ENCODE measurements at places on chromosomes 5 and 9.

GRCh38 chr5:168585119-168585856, 6.1 kb upstream of the PANK3 start:
- no peak for DNase-seq

GRCh38 chr5:154784856-154785255, 29.7 kb downstream of the LARP1 start:
- DNase-seq, result no peak

DNA sequence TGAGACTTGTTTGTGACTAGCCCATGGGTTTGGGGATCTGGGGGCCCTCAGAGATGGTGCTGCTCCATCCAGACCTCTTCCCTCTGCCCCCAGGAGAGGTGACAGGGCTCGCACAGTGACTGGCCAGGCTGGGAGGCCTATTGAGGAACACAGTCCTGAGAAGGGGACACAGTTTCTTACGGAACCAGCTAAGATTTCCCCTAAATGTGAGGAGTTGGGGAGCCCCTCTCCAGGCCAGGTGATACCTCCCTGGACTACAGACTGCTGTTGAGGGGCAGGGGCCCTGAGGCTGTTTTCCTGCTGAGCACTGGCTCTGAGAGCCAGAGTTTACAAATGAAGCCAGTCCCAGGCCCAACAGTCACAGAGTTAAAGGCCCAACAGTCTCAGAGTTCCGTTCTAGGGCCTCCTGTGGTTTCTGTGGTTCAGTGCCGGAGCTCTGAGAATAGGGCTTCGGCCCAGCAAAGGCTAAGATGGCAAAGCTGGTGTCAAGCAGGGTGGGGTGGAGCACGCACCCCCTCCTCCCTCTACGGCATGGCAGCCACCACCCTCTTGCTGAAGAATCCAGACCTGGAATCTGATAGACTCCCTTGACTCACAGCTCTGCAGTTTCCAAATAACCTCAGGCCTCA, 1.1 kb upstream of the SEMA4D start:
- DNase-seq, result no peak

- DNase-seq, result peak; percentile 51
Observed at GRCh38 chr5:78649211-78649695, 681 bp upstream of the LHFPL2 start.

- no peak for DNase-seq
Observed at GRCh38 chr9:847505-847904, 6.0 kb downstream of the DMRT1 start.

GRCh38 chr5:73464016-73464745, 15.6 kb upstream of the FOXD1 start:
- DNase-seq, result peak; percentile 96

DNA sequence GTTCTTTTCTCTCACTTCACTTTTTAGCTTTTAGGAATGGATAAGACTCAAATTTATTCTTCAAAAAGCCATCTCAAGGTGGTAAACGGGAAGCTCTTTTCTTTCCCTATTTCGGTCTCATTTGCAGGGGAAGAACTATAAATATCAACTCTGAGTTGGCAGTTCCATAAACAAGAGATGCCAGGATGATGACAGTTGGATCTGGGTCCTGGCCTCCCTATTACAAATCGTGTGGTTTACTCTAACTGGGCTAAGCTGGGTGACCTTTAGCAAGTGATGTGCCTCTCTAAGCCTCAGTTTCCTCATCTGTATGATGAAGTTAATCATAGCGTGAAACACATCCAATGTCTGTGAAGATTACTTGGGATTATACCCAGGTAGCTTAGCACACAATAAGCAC, 44.2 kb downstream of the TLE4 start:
- no peak for DNase-seq

GRCh38 chr5:172943283-172943841, 15.9 kb upstream of the RPL26L1 start:
- peak; percentile 69 for DNase-seq

GRCh38 chr5:72006361-72006760, 100.9 kb upstream of the MAP1B start:
- DNase-seq, result peak; percentile 23

GRCh38 chr5:178240766-178241165, 8.2 kb upstream of the PHYKPL start:
- no peak for DNase-seq

- DNase-seq, result peak; percentile 10
Observed at GRCh38 chr9:2354216-2354615, 267.4 kb upstream of the VLDLR start.

- no peak for DNase-seq
Observed at GRCh38 chr9:130741024-130741305, 47.4 kb downstream of the EXOSC2 start.

DNA sequence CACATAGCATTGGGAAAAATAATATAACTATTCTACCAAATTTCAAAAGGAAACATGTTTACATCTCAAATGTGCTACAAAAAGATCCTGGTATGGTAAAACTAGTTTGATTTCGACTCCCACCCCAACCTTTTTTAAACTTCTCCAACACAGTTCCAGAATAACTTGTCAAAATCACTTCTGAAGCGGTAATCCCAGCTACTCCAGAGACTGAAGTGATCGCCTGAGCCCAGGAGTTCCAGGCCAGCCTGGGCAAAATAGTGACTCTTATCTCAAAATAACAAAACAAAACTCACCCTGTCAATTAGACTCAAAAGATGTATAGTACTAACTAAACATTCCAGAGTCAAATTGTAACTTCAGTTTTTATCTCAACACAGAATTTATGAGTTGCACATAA, 71.3 kb upstream of the RNF38 start:
- DNase-seq, result peak; percentile 39

DNA sequence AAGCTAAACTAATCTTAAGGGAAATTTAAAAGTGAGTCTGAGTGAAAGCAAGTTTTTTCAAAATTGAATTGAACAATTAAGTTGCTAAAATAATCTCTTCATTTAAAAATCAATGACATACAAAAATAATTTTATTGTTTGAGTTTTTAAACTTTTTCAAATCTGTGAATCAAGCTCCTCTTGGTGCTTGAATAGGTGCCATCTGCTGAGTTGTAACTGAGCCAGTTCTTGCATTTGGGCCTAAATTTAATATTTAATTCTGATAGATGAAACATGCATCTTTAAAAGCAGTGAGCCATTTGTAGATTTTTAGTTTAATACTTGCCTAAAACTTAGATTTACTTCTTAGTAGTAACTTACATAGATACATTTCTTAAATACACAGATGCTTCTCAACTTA, 31.8 kb downstream of the SPATA31D1 start:
- peak; percentile 33 for DNase-seq

DNA sequence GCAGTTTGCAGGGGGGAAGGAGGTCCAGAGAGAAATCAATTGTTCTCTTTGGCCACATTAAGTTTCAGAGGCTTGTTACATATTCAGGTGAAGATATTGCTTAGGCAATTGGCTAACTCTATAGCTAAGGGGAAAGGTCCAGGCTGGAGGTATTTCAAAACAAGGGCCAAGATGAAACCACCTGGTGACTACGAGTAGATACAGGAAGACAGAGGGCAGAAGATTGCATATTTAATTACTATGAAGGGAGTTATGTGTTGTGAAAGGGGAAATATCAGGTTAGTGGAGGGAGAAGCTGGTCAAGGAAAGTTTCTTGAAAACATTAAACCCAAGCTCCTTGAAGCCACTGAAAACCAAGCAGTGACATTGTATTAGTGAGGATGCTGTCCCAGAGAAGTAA, 1.9 kb upstream of the RAD23B start:
- DNase-seq, result no peak

DNA sequence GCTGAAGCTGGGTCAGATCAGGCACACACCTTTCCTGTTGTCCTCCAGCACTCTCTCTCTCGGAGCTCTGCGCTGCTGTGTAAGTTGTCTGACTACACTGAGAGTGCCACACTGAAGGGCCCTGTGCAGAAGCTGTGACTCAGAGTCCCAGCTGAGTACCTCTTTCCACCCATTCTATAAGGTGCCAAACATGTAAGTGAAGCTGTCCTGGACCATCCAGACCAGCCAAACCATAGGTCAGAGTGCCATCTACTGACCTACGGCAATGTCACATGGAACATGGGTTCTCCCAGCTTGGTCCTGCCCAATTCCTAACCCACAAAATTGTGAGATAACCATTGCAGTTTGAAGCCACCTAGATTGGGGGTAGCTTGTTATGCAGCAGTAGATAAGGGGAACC, 68.2 kb downstream of the ADCY2 start:
- no peak for DNase-seq

DNA sequence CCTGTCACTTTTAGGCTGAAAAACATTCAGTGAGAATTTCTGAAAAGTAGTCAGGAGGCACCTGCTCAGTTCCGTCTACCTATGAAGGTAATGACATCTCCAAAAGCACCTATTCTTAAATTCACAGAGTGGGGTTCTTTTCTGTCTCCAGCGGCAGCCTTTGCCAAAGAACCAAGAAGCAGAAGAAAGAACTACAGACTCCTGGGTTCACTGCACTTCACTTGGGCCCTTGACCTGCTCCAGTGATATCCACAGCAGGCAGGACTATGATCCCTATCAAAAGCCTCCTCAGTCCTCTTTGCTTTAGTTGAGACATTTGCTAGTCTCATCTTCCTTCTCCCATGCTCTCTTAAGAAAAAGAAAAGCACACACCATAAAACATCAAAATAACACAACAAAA, 19.7 kb upstream of the PLPP6 start:
- DNase-seq, result no peak

DNA sequence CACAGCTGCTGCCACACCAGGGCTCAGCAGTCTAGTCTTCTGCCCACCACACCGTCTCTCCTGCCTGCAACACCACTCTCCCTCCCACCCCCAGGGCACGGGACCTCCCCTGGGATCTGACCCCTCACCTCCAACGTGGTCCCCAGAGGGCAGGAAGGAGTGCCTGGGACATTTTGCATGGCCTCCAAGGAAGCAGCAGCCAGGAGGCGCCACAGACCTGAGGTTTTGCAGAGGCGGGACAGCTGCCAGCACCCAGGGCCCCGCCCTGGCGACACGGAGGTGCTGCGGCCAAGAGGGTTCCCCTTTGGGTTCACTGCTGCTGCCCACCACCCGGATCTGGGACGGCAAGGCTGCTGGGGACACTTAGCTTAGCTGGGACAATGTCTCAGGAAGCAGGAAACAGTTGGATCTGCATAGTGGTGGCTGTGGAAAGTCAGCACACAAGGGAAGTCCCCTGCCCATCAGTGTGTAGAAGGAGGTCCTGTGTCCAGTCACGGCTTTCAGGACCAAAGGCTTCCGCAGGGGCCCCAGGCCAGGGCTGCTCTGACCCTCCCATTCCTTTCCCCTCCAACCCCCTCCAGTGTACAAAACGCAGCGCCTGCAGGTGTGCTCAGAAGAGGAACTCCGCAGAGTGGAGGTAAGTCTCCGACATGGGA, 13.8 kb downstream of the PROP1 start:
- no peak for DNase-seq

- peak; percentile 49 for DNase-seq
Observed at GRCh38 chr5:93580063-93580926, 724 bp downstream of the NR2F1-AS1 start.

DNA sequence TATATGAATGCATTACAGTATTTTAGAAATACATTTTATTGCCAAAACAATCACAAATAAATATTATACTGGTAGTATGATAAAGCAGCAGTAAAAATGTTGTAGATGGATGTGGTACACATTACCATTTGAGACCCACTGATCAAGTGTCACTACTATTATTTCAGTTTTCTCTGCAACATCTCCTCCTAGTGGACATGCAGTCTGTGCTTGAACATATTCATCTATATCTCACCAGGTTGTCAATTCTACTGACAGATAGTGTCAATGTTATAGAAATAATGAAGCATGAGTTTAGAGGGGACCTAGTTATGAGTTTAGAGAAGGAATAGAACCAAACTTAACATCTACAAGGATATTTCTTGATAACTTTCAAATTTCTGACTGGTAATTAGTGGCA, 39.2 kb upstream of the ELOVL7 start:
- peak; percentile 8 for DNase-seq

GRCh38 chr9:28050941-28051340, 477.7 kb upstream of the C9orf72 start:
- no peak for DNase-seq

- no peak for DNase-seq
Observed at GRCh38 chr5:98968056-98968564, 39.3 kb upstream of the CHD1 start.

DNA sequence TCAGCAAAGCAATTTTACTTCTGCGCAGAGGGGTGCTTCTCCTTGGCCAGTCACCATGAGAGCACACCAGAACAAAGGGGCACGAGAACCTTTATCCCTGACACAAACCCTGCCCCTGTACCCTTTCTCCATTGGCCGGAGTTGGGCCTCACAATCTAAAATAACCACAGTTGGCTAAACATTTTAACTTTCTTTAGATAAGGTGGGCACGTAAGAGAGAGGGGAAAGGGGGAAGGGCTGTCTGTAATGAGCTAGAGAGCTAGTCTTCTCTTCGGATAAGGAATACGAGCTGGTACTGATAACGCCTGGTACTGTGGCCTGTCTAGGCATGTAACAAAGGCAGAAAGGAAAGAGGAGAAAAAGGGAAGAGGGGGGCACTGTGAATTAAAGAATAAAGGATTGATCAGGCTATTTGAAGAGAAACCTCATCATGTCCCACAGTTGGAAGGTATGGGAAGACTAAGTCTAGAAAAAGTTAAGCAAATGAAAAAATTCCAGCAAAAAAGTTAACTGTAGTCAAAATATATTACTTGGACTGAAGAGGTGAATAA, 1.8 kb upstream of the IARS1 start:
- DNase-seq, result no peak

- DNase-seq, result no peak
Observed at GRCh38 chr5:93665648-93666047, 75.8 kb downstream of the POU5F2 start.

DNA sequence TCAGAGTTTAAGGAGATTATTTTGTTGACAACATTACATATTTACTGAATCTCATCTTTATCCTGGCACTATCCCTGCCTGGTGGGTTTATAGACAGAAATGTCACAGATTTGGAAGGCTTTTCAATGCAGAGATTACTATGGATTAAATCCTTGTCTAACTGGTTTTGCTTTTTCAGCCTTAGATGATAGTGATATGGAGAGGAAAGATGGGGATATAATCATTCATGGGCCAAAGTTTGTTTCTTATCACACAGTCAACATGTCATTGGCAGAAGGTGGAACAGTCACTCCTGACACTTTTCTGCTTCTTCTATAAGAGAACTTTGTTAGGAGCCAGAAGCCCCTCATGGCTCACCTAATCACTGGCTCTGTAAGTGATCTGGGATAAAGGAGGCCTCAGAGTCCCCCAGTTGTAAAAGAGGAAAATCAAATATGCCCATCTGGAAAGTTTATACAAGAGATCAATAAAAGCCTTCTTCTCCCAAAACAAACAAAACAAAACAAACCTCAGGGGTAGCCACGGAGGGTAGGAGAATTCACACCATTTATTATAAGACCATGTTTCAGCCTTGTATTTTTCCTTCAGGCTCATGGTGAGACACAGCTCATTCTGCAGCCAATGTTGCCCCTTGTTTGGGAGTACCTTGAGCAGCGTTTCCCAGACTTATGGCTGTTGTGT, 101.2 kb downstream of the PCSK1 start:
- no peak for DNase-seq

GRCh38 chr5:43287493-43287892, 25.7 kb downstream of the HMGCS1 start:
- DNase-seq, result no peak

- DNase-seq, result no peak
Observed at GRCh38 chr5:14273207-14273767, 130.1 kb downstream of the TRIO start.
